Stimulated activated CD4-positive, alpha-beta T cell treated with anti-CD3 and anti-CD28 coated beads, Interleukin-2, amount 100 ng/mL, for 4 hours (primary cell): ENCODE measurements at places on chromosomes 1 and 21.
A peak's percentile ranks its signal among the peaks of the same experiment; 100 is the strongest.

- no peak for DNase-seq
Measured at GRCh38 chr1:30263888-30264671, 459.3 kb downstream of the MATN1 start.

- no peak for DNase-seq
Measured at GRCh38 chr1:77407738-77408375, 126.0 kb downstream of the AK5 start.

- DNase-seq = peak; percentile 11
Measured at GRCh38 chr1:40438391-40439015, 11.8 kb upstream of the ZFP69B start.

GRCh38 chr1:29455781-29456180 is 219.5 kb downstream of the PTPRU start:
- DNase-seq = no peak

- no peak for DNase-seq
Measured at GRCh38 chr1:237197470-237198425, 155.8 kb downstream of the RYR2 start.
